Upper lobe of left lung (tissue), 6 donors: ENCODE measurements at places on chromosomes 12 and 14. TPM values are rescaled to one million over a fixed set of nuclear protein-coding genes. Genes with fewer than 3 reads are reported as not detected.

DNA sequence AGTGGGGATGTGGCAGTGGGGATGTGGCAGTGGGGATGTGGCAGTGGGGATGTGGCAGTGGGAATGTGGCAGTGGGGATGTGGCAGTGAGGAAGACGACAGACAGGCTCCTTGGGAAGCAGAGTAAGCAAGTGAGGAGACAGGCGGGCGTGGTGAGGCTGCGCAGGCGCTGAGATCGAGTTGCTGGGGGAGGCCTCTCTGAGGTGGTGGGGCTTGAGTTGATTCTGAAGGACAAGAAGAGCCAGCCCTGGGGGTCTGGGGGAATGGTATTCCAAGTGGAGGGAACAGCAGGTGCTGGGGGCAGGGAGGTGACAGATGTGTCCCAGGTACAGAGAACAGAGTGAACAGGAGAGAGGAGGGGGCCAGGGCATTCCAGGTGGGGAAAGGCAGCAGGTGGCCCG is 33.8 kb upstream of the TSPAN9 start:
- DNase-seq: no peak

- DNase-seq: peak; percentile 45
Observed at GRCh38 chr14:50388256-50388931, 8.3 kb downstream of the CDKL1 start.

GRCh38 chr12:100164153-100164704 is 21.6 kb upstream of the BLTP3B start:
- no peak for DNase-seq

- no peak for DNase-seq
Observed at GRCh38 chr14:54920052-54920451, 17.4 kb upstream of the GCH1 start.

GRCh38 chr12:54945082-54945481 is 39.5 kb downstream of the TESPA1 start:
- DNase-seq: peak; percentile 73

DNA sequence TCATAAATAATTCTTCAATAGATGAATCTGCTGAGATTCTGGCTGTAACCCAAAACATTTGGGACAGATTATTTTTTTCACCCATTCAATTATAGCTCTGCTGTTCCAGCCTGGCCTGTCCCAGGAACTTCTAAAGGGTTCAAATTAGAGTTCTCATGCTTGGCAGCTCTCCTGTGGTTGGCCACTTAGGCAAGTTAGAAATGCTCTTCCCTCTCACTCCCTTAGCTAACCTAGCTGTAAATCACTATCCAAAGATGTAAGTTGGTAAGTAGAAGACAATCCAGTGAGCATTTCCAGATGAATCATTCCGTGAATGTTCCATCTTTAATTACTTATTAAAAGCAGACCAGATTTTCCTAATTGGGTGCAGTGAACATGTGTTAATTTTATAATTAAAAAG is 760.4 kb upstream of the TBX3 start:
- no peak for DNase-seq

- no peak for DNase-seq
Observed at GRCh38 chr14:82855912-82856391, 1322.3 kb upstream of the SEL1L start.

DNA sequence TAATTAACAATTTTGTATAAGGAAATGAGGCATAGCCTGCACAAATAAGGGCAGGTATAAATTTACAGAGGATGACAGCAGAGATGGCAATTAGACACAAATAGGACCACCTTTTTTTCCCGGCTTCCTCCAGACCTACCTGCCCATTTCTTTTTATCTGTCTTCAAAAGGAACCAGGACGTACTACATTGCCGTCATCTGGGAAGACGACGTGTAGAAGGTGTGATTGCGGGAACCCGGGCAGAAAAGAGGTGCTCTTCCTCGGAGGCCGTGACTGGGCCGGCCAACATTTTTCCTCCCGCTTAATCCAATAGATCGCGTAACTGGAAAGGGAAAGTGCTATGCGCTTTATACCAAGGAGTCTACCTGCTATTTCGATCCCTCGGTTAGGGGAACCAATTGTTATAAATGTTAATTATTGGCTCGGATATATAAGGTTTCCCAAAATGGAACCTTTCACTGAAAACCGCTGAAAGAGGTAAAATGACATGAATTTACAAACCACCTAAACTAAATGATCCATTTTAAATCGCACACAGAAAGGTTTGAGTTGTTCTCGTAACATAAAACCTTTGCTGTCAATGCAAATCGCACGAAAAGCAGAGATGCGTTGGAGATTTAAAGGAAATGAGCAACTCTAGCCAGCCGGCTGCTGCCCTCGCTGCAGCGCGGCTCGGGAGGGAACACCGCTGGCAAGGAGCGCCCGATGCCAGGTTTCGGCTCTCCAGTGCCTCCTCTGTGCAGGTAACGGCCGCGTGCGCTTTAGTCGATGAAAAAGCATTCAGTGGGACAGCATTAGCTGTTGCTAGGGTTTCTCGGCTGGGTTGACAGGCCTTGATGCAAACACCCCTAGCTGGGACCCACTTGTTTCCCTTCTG is 2.8 kb upstream of the SIX1 start:
- peak; percentile 65 for DNase-seq

GRCh38 chr12:107607464-107608392 is 77.9 kb upstream of the PWP1 start:
- no peak for DNase-seq

DNA sequence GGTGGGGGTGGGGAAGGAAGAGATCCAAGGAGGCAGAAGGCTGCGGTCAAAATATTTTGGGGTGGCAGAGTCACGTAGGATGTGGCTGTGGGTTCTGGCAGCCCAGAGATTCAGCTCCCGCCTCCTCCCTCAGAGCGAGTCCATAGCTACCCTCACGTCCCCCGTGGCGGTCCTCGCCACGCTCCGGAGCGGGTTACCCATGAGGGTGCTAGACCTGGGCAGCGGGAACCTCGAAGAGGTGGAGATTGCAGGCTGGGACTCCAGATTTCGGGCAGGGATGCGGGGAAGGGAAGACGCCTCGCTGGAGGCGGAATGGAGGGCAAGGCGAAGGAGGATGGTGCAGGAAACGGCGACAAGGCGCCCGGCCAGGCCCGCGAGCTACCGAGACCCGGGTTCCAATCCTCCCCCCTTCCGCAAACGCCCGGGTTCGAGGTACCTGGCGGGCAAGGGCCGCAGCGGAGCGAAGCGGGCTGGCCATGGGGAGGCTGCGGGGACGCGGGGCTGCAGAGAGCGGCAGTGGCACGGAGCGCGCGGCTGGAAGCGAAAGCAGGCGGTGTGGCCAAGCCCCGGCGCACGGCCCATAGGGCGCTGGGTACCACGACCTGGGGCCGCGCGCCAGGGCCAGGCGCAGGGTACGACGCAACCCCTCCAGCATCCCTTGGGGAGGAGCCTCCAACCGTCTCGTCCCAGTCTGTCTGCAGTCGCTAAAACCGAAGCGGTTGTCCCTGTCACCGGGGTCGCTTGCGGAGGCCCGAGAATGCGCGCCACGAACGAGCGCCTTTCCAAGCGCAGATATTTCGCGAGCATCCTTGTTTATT is 46.2 kb downstream of the BCAT1 start:
- DNase-seq: no peak

DNA sequence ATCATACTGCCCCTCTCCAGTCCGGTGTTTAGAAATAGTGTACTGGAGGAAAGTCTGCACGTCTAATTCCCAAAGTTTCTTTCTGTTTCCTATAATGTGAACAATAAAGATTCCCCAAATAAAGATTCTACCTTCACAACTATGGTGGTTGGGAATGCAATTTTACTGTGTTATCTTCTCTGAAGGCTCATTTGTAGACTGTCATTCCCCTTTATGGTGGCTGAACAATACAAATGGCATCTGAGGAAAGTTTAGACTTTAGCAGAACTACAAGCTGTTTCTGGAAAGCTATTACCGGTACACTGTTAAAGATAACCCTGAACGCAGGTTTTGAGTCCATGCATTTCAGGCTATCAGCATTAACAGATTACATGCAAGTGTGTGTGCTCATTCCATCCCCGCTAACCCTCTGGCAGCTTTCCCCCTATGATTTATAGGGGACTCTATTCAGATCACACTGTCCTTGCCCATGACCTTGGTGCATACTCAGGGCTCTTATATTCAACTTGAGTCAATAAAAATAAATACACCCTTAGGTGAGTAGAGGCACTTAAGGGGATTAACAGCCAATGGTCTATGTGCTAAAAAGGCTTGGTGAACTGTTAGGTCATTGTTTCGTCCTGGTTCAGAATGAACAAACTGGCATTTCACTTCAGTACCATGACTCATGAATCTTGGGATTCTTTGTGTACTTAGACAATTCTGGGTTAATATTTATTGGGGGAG is 60.7 kb upstream of the PYGL start:
- DNase-seq: no peak

DNA sequence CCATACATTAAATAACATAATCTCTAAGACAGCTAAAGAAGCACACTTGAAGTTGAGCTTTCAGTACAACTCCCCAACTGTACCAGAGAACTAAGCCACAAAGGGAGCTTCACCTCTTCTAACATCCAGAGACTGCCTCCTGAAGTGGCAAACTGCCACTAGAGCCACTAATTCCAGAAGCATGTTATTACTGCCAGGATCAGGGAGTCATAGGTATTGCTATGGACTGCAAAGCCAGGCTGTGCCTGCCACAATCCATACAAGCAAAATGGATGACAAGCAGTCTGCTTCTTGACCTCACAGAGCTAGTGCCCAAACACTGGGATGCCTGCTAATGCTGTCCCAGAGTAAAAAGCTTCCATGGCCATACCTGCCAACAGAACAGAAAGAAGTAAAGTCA is 160.1 kb downstream of the STXBP6 start:
- no peak for DNase-seq

- DNase-seq: no peak
Observed at GRCh38 chr12:81798294-81798693, 39.1 kb upstream of the PPFIA2 start.

DNA sequence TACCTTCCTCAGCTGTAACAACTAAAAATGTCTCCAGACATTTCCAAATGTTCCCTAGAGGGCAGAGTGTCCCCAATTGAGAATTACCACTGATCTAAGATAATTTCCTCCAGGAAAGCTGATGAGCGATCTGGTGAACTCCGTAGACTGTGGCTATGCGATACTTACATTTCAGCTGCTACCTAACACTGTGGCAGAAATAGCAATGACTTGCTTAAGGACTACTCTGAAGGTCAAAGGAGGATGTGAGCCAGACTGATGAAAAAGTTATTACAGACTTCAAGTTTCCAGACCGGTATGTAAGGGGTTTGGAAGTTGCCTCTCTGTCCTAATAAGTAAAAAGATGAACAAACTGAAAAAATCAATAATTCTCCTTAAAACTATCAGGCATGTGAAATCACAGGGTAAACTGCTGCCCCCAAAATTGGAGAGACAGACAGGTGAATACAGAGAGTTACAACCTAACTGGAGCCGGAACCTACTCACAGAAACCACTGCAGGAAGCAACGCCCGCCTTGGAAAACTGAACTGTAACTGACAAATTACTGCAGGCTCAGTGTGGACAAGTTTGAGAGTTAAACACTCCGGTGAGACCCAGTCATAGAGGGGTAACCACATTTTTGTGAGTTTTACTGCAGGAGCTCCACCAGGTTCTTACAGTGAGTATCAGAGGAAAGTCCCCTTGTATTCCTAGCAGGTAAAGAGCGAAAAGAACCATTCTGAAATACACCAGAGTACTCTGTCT is 60.0 kb upstream of the PARP11 start:
- DNase-seq: no peak

- no peak for DNase-seq
Observed at GRCh38 chr12:1131811-1132224, 140.8 kb downstream of the ERC1 start.

- DNase-seq: peak; percentile 65
Observed at GRCh38 chr14:105258846-105259245, 10.5 kb downstream of the BTBD6 start.

DNA sequence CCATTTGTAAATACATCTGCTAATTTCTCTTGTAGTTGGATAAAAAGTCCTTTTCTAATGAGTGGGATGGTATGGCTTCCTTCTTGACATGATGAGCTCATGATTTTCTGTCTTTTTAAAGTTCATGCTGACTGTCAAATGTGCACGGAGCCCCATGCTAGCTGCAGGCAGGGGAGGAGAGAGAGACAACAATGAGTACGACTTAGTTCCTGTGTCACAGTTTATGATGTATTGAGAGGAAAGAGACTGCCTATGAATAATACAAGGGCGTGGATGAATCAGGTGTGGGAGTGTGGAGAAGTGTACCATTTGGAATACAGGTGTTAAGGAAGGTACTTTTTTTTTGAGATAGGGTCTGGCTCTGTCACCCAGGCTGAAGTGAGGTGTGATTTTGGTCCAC is 10.7 kb upstream of the TBC1D30 start:
- no peak for DNase-seq

- DNase-seq: no peak
Observed at GRCh38 chr12:1518591-1519516, 75.5 kb downstream of the FBXL14 start.

DNA sequence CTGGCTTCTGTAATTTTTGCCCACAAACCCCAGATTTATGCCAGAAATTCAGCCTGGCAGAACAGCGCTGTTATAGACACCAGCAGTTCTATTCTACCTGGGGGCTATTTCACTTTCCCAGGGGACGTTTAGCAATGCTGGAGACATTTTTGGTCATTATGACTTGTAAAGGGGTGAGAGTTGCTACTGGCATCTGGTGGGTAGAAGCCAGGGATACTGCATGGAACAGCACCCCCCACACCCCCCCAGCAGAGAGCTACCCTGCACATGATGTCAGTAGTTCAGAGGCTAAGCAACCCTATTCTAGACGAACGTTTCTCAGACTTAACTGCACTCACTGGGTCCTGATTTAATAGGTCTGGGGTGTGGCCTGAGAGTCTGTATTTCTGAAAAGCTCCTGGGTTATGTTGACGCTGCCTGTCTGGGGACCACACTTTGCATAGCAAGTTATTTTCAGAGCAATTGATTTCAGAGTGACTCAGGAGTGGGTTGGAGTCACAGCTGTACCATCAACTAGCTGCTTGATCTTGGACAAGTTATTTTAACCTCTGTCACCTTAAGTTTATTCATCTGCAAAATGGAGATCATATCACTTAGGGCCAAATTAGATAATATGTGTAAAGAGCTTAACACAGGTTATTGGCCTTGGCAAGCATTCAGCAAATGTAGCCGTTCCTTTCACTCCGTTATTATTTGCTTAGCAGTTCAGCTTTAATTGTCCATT is 48.5 kb downstream of the CHST11 start:
- no peak for DNase-seq

- no peak for DNase-seq
Observed at GRCh38 chr12:98372340-98373024, 142.9 kb upstream of the TMPO start.

DNA sequence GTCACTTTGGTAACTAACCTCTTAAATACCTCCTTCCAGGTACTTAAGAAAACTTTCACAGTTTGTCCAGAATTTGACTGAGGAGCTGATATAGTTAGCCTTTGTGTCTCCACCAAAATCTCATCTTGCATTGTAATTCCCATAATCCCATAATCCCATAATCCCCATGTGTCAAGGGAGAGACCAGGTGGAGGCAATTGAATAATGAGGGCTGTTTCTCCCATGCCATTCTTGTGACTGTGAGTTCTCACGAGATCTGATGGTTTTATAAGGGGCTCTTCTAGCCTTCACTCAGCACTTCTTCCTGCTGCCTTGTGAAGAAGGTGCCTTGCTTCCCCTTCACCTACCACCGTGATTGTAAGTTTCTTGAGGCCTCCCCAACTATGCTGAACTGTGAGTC is 7.8 kb upstream of the NOVA1 start:
- no peak for DNase-seq

Gene CCDC197
- total RNA-seq: not detected

Gene KRT85
- total RNA-seq: not detected

Gene C14orf132
- 64.6 TPM for total RNA-seq

Gene LRRC43
- 13.6 TPM for total RNA-seq

Gene TBX5
- 24.0 TPM for total RNA-seq

Gene SYT10
- not detected for total RNA-seq

Gene IFNG-AS1
- not detected for total RNA-seq

Gene PGF
- 21.3 TPM for total RNA-seq
